ENCODE measurements at places on chromosomes 2 and 18.

DNA sequence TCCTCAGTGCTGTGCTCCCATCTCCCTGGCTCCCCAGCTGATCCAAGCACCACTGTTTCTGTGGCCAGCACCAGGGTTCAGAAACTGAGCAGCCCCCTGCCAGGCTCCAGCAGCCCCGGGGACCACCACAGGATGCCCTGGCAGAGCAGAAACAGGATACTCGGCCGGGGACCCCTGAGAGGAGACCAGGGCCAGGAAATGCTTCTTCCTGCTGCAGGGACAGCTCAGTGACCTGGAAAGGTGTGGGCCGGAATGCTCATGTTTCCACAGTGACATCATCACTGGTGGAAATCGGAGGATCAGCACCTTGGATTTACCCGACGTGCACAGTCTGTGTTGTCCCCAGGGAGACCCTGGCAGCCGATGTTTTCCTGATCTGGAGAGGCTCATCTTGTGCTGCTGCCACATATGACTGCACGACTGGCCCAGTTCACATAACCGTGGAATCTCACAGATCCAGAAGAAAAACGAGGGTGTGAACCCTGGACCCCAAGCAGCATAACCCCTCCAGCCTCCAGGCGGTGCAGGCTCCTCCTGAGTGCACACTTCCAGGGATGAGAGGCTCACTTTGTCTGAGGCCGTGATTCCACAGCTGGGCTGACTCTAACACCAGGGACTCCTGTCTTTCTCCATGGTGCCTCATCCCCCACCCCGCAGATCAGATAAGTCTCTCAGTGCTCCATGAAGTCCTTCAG is 58.0 kb downstream of the DDX1 start:
- DNase-seq = no peak

DNA sequence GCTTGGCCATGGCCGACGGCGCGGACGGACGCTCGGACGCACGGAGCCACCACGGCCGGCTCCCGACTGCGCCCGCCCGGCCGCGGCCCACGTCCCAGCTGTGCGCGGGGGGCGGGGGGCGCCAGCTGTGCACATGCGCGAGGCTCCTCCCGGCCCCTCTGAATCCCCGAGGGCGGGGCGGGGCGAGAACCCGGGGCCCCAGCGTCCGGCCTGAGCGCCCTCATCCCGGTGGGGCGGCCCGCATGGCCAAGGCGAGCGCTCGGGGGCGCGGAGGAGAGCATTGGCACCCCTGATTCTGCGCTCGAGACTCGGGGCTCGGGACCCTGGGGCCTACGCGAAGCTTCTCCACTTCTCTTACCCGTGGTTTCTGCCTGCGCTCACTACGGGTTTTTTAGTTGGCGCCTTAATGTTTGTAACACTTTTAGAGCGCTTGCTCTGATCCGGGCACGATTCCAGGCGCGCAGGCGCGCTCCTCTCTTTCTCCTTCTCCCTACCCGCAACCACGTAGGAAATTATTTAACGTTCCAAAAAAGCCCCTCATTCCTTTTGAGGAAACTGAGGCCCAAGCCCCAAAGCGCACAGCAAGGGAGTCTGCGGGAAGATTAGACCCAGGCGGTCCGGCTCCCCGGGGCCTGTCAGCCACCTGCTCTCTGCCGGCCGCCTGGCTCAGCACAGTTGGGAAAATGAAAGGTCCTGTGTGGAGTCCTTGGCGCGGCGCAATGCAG is at the start of gene PXDN:
Gene PXDN, minus strand, starts transcription at position 70 of the 725 bp plus-strand sequence. Its CDS starts 60 bp downstream, at position 10.
- DNase-seq = no peak

DNA sequence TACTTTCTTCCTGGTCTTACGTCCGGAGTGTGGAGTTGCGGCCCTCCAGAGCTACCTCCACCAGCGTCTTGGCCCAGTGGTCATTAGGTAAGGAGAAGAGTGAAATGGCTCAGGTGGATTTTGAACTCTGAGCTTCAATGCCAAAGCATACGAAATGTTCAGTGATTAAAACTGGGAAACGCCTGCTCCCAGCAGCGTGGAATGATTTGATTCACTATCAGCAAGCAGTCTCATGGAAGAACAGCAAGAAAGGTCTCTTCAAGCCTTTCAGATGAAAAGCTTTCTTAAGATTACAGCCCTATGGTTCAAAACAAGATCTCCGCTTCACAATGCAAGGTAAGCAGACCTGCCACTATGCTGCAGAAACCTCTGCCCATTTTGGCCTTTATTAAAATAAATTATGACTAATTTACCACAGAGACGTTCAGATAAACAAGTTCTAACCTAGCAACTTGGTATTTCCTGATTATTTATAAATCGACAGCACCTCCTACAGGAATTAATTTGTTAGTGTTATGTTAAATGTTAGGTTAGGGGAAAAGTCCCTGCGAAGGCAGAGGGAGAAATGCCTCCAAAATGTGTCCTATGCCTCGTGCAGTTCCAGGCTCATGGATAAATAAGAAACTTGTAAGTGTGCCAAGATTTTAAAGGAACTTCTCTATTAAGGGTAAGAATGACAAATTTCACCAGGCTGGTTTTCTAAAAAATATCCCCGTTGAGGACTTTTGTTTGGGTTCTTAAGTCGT is 10.1 kb downstream of the SP9 start:
- no peak for DNase-seq

DNA sequence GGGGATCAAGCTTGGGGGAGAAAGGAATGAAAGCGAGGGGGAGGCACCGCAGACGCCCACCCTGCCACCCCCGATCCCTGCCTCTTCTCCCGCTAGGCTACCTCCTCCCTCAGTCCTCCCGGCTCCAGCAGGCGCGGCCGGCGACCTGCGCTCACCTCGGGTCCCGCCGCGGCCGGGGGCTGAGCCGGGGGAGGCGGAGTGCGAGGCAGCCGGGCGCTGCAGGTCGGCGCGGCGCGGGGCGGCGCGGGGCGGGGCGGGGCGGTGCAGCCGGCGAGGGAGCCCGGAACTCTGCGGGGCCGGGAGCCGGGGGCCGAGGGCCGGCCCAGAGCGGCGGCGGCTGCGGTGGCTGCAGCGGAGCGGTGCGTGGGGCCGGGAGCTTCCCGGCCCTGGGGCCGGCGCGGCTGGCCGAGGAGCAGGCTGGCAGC is 477 bp downstream of the ACVR1 start:
- no peak for DNase-seq

GRCh38 chr2:180370511-180371205 is 363.6 kb upstream of the CWC22 start:
- no peak for DNase-seq

GRCh38 chr2:5885451-5886173 is 193.4 kb downstream of the SOX11 start:
- no peak for DNase-seq

GRCh38 chr2:191218292-191218898 is 26.8 kb upstream of the MYO1B start:
- peak; percentile 19 for DNase-seq

DNA sequence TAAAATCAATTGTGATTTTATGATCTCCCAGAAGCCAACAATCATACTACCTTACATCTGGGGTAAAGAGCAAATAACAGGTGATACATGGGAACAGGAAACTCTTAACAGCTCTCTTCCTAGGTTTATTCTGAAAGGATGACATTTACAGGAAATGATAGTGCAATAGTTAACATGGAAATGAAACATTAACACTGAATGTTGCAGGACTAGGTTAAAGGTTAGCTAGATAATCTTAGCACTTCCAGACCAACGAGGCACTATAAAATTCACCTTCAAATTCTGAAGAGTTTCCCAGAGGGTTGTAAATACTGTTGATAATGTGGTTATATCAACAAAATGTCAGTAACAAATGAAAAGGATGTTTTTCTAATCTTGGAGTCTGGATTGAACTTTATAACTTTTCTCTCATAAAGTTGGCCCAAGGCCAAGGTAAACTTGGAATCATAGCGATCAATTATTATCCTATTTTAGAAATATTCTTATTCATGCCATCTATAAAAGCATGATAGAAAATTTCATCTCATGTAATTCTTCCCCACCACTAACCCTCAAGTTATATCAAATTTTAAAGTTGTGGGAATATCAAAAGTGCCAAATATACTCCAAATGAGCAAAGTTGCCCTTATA is 32.9 kb upstream of the GCG start:
- DNase-seq = no peak

DNA sequence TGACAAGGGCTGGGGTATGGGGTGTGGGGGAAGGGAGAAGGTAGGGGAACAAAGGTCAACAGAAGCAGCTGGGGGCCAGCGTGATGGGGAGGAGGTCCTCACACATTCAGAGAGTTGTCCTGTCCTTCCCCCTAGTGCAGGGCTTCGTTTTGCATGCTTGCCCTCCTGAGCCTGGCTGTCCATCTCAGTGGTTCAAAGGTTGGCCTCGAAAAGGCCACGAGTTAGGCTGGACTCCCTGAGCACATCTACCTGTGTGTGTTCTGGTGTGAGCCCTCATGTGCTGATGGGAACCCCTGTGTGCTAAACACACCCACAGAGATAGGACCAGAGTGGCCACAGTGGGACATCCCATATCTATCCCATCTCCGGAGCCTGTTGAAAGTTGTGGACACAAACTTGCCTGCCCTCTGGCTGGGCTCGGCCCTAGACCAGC is 51.9 kb downstream of the EPAS1 start:
- no peak for DNase-seq

DNA sequence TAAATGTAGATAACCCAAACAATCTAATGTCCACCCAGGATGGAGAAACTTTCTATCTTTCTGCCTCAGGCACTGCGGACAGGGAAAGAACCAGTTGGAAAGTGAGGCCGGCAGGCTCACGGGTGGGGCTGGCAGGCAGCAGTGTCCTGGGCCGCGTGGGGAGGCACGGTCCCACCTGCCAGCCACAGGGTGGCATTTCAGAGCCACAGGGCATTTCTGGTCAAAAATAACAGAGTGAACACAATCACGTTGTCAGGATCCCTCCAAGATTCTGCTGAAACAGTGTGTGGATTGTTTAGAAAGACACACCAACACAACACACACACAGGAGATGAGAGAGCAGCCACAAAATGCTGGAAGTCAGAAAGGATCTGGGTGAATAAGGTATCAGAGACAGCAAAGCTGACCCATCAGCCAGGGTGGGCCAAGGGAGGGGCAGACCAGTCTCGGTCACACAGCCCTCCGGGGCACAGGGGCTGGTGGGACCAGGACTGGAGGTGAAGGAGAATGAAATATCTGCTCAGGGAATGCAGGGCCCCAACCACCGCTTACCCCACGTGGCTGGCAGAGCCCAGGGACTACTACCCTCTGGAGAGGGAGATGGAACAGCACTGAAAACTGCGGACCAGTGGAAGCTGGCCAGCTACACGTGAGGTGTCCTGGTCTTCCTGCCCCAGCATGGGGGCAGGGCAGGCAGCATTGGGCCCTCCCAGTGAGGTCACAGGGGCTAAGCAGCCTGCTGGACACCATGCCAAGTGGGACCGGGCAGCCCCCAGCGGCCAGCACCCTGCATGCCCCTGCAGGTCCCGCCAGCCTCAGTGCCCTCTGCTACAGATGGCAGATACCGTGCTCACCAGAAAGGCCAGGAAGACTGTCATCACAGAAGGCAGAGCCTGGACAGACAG is 173.9 kb downstream of the HDAC4 start:
- no peak for DNase-seq

GRCh38 chr2:179646173-179646769 is 215.1 kb downstream of the ZNF385B start:
- no peak for DNase-seq

- DNase-seq = no peak
Observed at GRCh38 chr2:125312342-125312741, 1287.3 kb downstream of the CNTNAP5 start.

DNA sequence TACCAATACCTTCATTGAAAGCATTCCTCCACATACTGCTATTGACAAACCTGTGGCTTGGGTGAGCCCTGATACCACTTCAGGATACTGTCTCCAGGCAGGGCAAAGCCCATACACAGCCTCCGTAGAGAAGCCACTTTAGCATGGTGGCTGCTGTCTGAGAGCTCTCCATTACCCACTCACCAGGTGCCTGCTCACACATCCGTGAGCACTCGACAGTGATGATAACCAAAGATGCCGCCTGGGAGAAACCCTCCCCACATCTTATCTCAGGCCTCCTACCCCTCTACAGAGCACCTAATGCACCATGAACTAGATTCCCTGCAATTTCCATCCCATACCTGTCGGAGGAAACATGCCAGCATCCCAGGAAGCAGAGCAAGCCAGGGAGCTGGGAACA is 57.6 kb upstream of the KLHL29 start:
- DNase-seq = no peak

GRCh38 chr2:181876614-181877063 is 14.9 kb upstream of the ITPRID2 start:
- DNase-seq = no peak

- no peak for DNase-seq
Observed at GRCh38 chr2:142714600-142714999, 162.9 kb upstream of the KYNU start.

DNA sequence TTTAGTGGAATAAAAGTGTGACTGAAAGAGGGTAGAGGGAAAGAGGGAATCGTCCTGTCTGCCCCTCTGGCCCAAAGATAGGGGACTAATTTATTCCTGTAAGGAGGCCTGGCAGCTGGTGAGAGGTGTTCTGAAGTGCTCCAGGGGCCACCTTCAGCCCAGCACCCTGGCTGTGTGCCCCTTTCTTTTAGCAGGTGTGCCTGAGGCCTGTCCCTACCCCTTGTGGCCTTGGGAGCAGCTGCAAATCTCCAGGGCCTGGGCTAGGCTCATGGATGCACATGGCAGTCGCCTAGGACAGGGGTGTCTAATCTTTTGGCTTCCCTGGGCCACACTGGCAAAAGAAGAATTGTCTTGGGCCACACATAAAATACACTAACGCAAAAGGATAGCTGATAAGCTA is 37.3 kb downstream of the FHOD3 start:
- DNase-seq = no peak

- no peak for DNase-seq
Observed at GRCh38 chr18:62611453-62612288, 88.8 kb downstream of the ZCCHC2 start.

DNA sequence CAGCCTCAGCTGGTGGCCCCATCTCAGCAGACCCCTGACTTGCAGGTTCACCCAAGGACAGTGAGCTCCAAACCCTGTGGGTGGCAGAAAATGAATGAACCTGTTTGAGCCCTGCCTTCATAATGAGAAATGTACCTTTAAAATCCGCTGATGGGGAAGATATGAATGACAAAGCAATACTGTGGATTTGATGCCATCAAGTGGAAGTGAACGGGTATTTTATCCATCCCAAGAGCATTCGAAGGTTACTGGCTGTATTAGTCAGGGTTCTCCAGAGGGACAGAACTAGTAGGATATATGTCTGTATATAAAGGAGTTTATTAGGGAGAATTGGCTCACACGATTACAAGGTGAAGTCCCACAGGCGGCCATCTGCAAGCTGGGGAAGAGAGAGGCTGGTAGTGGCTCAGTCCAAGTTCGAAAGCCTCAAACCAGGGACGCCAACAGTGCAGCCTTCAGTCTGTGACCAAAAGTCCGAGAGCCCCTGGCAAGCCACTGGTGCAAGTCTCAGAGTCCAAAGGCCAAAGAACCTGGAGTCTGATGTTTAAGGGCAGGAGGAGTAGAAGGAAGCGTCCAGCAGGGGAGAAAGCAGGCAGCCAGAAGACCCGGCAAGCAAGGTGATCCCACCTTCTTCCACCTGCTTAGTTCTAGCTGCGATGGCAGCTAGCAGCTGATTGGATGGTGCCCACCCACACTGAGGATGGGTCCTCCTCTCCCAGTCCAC is 32.1 kb downstream of the TOGARAM2 start:
- DNase-seq = no peak

Data from pulmonary artery endothelial cell (primary cell).